ENCODE measurements at places on chromosomes 4 and X. TPM values are rescaled to one million over a fixed set of nuclear protein-coding genes. Genes with fewer than 3 reads are reported as not detected.

FGFBP2 gene
- not detected for total RNA-seq

MANBA gene
- total RNA-seq: 117 TPM

BTK gene
- not detected for total RNA-seq

SFRP2 gene
- total RNA-seq: not detected

ALB gene
- total RNA-seq: 0.09 TPM

C4orf50 gene
- not detected for total RNA-seq
